Stimulated activated memory B cell treated with anti-CD40 and anti-IgM and Interleukin-4, amounts not matched to agents 10 μg/mL and 1 μg/mL and 100 μg/mL, for 72 hours (primary cell): ENCODE measurements at places on chromosomes 1 and 21.

- no peak for ATAC-seq
Observed at GRCh38 chr1:185790194-185790735, 56.1 kb downstream of the HMCN1 start.

DNA sequence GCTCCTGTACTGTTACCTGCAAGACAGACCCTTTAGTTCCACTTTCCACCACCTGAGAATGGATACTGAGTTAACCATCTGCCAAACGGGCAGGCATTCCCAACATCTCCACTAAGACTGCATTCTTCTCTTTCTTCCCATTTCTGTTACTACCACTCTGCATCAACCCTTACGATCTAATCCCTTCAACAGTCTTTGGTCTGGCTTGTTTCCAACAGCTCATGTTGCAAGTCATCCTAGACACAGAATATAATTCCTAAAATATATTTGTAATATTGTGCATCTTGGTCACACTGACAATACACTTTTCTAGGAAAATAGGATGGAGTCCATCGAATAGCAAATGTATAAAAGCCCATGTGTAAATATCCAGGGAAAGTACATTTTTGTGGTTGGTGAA, 166.7 kb downstream of the SIPA1L2 start:
- ATAC-seq = no peak

DNA sequence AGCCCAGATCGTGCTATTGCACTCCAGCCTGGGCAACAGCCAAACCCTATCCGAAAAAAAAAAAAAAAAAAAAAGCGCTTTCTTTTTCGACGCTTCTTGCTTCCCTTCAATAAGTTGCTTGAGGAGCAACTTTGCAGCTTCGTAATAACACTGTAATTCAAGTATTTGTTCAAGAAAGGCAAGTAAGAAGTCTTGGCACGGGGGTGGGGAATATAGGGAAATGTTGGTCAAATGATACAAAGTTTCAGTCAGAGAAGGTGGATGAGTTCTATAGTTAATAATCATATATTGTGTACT, 871 bp upstream of the PSMA5 start:
- no peak for ATAC-seq

DNA sequence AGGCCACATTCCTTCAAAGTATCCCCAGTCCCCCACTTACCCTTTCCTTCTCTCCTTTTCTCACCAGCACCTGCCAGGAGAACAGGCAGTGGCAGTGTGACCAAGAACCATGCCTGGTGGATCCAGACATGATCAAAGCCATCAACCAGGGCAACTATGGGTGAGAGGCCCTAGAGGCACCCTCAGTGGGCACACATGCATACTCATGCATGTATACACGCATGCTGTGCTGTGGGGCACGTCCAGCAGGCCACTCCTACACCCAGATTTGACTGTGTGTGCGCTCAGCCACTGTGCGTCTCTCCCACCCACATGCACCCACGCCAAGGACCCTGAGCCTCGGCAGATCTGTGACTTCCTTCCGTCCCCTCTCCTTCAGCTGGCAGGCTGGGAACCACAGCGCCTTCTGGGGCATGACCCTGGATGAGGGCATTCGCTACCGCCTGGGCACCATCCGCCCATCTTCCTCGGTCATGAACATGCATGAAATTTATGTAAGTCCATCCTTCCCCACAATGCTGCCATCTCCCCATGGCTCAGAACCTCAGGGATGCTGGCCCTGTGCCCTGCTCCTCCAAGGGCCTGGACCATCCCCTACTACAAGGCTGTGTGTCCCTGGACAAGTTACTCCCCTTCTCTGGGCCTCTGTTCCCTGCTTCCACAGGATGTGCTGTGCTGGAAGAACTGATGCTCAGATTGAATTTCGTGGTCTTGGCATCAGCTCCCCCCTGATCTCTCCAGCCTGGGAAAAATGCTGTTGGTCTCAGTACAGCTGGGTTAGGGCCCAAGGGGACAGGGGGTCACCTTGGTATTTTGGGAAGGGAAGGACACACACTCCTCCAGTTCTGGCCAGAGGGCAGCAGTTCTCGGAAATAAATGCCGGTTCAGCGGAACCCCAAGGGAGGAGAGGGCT, 7.0 kb downstream of the TINAGL1 start:
- no peak for ATAC-seq

GRCh38 chr1:204621396-204621795, 64.1 kb downstream of the LRRN2 start:
- no peak for ATAC-seq

- no peak for ATAC-seq
Observed at GRCh38 chr1:64209221-64209620, 5.8 kb downstream of the UBE2U start.

- no peak for ATAC-seq
Observed at GRCh38 chr1:22163137-22163536, 20.2 kb upstream of the WNT4 start.
